Spinal cord (tissue), 10 donors: ENCODE measurements at places on chromosomes 7 and 10. TPM values are rescaled to one million over a fixed set of nuclear protein-coding genes. Genes with fewer than 3 reads are reported as not detected.

The AKR1C4 gene
- polyA plus RNA-seq = not detected

The EXOC4 gene
- polyA plus RNA-seq = 48.8 TPM

The HHEX gene
- 8.8 TPM for polyA plus RNA-seq

The EPHB6 gene
- polyA plus RNA-seq = 54.6 TPM

The ANXA8 gene
- not detected for polyA plus RNA-seq

The LBX1 gene
- 27.5 TPM for polyA plus RNA-seq
